Hematopoietic multipotent progenitor cell treated with erythropoietin and hydrocortisone succinate and interleukin-3 and kit ligand, for 15 days (in vitro differentiated cells): ENCODE measurements at places on chromosomes 6 and 20.

- no peak for DNase-seq
These were observed 20.5 kb upstream of the CDKN1A start for GRCh38 chr6:36657942-36658544.

- no peak for DNase-seq
These were observed 203.4 kb downstream of the MYLK4 start for GRCh38 chr6:2547355-2547754.

DNA sequence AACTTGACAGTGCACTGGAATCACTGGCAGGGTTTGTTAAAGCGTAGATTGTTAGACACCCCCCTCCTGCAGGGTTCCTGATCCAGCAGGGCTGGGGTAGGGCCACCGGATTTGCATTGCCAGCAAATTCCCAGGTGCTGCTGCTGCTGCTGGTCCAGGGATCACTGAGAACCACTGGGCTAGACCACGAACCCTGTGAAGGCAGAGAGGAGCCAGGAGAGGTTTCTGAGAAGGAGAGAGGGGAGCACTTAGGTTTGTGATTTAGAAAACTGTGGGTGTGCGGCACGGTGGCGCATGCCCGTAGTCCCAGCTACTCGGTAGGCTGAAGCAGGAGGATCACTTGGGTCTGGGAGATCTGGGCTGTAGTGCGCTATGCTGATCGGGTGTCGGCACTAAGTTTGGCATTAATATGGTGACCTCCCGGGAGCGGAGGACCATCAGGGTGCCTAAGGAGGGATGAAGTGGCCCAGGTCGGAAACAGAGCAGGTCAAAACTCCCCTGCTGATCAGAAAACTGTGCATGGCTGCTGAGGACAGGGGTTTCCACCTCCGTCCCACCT, 53.6 kb upstream of the FAM83D start:
- DNase-seq = no peak

DNA sequence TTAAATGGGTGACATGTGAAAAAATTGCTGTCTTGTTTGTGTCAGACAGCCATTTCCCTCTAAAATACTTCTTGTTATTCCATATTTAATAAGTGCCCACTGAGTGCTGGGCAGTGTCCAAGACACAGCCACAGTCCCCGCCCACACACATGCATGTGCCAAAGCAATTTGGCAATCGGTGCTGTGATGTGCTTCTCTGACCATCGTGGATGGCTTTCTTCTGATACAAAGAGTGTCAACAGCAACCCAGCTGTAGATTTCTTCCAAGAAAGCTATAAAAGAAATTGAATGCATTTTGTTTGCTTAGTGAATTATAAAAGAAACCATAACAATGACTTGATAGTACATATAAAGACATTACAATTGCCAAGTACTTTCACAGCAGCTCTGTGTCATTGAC, 140.5 kb upstream of the ATXN1 start:
- DNase-seq = no peak

DNA sequence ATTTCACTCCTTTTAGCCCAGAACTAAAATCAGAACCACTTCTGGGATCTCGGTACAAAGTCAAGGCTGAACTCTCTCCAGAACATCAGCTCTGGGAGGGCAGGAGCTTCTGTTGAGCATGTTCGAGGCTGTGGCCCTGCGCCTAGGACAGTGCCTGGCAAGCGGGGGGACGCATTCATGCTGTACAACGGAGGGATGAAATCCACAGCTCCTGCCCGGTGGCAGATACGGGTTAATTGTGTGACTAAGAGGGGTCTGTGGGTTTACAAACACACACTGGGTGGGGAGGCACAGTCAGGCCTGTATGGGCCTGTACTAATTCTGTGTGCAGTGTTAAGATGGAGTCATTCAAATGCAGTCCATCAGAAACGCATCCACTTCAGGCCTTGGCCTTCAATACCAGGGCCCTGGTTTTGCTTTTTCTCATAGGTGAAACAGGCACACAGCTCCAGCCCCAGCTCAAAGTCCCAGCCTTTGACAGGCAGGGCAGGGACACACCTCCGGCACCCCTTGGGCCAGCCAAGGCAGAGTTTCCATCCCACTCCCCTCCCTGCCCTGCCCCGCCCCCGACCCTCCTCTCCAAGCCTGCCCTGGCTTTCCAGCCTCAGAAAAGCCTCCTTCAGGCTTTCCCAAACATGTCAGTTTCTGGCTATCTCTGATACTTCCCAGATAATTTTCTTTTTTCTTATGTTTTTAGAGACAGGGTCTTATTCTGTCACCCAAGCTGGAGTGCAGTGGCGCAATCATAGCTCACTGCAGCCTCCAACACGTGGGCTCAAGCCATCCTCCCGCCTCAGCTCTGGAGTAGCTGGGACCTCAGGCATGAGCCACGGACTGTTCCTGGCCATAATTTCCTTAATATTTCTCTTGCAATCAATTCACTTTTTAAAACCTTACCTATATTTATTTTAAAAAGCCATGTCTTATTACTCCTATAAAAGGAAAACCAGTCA, 109.8 kb downstream of the SULF2 start:
- no peak for DNase-seq

DNA sequence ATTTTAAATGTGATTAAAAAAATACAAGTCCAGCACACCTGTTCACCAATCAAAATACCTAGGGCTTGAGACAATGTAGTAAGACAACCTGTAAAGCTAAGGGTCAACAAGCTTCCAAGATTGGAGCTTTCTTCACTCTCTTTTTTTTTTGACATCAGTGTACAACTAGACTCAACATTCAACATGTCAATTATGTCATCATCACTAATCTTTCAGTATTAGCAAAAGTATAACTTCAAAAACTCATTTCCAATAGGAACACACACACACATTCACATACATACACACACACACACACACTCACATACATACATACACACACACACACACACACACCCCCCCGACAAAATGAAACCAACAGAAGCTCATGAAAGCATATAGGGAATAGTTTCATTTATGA, 26.0 kb downstream of the PRKN start:
- no peak for DNase-seq

DNA sequence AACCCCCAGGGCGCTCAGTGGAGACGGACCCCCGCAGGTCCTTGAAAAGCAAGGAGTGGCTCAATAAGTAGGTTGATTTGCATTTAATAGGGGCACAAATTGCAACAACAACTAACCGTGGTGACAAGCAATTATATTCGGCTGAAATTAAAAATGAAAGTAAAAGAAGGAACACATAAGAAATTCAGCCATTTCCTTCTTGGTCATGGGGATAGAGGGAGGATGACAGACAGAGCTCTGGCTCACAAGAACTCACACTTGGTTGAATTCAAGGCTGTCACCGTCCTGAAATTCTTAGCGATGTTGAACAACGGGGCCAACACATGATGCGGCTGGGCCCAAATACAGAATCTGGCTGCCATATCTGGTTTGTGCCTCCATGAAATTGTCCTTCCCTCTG, 129.0 kb downstream of the EDN3 start:
- DNase-seq = no peak

DNA sequence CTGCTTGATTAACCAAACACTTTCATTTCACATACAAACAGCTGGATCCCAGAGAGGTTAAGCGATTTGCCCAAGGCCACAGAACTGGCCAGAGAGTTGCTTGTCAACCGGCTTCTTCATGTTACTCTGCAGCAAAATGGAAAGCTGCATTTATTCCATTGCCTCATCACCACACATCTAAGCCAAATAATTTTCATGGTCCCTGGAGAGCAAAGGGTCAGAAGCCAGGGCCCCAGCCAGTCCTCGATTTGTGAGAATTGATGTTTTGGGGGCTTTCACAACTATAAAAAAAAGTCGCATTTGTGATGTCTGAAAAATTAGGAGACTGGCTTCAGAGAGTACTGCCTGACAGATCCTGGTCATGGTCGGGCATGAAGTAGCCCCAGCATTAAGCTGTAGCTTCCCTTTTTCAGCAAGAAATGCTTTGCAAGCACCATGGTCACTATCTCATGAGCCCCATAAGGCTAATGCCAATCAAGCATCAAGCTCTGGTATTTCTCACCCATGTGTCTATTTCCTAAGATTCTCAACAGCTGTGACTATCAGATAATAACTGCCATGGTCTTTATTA, 95.8 kb downstream of the BANF2 start:
- no peak for DNase-seq

GRCh38 chr6:12899046-12899833, 182.7 kb downstream of the PHACTR1 start:
- DNase-seq = no peak

DNA sequence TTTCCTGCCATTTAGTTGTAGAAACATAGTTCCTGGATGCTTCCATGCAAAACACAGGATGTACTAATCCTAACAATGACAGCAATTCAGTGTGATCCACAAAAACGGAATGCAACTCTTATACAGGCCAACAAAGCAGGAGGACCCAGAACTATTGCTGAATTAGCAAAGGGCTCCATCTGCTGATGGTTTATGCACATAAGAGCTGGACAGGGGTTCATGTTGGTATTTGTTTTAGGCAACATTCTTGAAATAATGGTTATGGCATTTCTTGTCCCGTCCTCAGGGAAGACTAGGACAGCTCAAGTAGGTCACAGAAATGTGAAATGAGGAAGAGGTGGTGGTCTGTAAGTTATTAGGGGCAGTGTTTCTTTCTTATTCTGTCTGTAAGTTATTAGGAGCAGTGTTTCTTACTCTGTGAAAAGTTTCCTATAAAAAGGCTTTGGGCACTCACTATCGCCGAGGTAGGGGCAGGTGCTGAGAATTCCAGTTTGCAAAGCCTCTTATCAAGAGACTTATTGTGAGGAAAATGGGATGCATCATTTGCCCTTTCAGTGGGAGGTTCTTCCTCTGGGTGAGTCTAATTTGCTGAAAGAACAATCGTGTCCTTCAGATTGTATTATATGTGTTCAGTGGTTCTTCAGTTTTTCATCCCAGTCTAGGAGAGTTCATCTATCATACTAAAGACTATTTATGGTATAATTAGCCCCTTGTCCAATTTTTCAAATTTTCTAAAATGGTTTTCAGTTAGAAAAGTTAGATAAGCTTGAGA, 171.1 kb downstream of the MCHR2 start:
- DNase-seq = peak; percentile 13

DNA sequence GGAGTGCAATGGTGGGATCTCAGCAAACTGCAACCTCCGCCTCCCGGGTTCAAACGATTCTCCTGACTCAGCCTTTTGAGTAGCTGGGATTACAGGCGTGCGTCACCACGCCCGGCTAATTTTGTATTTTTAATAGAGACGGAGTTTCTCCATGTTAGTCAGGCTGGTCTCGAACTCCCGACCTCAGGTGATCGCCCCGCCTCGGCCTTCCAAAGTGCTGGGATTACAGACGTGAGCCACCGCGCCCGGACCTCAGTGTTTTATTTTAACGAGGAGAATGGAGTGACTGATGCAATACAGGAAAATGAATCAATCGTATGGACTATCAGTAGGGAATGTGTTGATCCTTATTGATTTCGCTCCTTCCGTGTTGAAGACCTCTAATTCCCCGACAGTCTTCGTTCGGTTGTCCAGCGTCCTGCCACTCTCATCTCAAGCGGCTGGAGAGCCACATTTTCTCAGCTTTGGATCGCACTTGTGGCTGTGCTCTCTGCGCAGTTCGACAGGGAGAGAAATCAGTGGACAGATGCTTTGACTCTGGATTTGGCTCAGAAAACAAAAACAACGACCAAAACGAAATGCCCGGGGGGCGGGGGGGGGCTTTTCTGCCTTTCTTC, 166.2 kb downstream of the TRIM27 start:
- DNase-seq = no peak

DNA sequence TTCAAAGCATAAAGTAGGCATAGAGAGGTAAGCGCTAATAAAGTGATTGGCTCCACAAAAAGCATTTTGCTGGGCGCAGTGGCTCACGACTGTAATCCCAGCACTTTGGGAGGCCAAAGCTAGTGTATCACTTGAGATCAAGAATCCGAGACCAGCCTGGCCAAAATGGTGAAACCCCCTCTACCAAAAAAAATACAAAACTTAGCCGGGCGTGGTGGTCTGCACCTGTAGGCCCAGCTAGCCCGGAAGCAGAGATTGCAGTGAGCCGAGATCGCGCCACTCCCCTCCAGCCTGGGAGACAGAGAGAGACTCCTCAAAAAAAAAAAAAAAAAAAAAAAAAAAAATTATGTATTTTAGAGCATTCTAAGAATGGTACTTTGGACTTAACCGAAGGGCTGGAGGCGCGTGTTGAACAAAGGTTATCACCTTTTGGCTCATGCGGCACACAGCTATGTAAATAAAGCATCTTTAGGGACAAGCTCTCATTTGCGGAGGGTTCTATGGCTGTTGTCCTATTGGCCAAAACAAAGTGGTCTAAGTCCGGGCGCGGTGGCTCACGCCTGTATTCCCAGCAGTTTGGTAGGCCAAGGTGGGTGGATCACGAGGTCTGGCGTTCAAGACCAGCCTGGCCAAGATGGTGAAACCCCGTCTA, 17.4 kb downstream of the HFE start:
- DNase-seq = peak; percentile 22

- no peak for DNase-seq
These were observed 9.7 kb downstream of the BTN3A1 start for GRCh38 chr6:26411751-26412150.

DNA sequence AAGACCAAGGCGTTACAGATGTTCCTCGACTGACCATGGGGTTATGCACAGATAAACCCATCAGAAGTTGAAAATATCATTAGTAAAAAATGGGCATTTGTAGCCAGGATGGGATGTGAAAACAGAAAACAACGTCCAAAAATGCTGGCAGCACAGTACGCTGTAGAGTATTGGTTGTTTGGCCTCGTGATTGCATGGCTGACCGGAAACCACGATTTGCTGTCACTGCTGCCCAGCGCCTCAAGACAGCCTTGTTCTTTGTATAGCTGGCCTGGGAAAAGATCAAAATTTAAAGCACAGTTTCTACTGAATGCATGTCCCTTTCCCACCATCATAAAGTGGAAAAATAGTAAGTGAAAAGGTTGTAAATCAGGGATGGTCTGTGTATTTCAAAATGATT, 41.9 kb downstream of the MTHFD1L start:
- no peak for DNase-seq

DNA sequence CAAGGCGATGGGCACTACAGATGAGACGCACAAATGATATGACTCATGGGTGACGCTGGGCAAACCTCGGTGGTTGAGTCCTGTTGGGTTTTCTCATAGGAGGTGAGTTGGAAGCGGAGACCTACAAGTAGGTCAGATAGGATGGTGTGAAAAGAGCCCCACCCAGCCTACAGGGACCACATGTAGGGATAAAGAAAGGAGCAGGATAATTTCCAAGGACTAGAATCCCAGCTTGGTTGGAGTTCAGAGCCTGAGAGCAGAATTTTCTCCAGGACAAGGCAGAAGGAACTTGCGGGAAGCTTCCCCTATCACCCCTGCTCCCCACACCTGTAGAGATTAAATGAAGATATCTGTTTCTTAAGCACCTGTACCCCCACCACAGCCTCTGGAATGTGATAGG, 489.7 kb upstream of the CDH4 start:
- no peak for DNase-seq

GRCh38 chr6:124993327-124993726, 31.1 kb downstream of the RNF217 start:
- no peak for DNase-seq

DNA sequence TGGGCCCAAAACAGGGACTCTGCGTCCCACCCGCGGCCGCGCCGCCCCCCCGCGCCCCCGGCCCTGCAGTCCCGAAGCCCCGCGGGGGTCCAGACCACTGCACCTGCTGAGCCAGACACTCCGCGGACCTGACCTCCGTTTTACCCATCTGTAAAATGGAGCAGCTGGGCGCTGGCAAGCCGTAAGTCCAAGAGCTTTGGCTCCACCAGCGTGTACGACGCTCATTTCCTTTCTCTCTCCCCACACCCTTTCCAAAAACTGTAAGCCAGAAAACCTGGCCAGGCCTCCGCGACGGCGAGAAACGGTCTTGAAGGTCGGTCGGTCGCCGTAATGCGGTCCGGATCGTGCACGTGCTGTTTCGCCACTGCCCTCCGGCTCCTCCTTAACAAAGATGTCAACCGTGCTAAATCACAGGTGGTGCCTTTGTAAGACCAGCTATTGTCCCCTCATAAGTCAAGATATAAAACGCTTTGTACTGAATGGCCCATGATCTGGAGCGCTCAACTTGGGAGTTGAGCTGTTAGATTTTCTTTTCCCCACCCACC, 7.8 kb upstream of the NR2E1 start:
- DNase-seq = no peak
